ENCODE measurements at places on chromosomes 4 and X.

DNA sequence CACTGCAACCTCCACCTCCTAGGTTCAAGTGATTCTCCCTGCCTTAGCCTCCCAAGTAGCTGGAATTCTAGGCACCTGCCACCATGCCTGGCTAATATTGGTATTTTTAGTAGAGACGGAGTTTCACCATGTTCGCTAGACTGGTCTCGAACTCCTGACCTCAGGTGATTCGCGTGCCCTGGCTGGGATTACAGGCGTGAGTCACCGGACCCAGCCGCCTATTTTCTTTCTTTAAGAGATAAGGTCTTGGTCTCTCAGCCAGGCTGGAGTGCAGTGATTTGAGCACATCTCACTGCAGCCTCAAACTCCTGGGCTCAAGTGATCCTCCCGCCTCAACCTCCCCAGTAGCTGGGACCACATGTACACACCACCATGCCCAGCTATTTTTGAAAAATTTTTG lies 166.5 kb downstream of the DHRSX start:
- DNase-seq = no peak

DNA sequence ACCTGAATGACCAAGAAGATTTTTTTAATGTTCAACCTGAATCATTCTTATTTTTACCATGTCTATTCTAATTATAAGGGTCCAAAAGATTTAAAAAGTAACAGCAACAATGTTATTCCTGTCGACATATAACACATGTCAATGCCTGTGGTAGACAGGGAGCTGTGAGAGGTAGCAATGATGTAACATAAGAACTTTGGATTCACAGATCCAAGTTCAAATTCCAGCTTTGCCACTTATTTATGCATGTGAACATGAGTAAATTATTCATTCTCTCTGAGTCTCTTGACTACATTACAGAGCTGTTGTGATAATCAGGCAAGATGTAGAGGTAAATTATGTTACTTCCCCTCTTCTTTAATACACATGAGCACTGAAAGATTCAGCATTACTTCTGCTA lies 54.5 kb downstream of the KLHL8 start:
- no peak for DNase-seq

DNA sequence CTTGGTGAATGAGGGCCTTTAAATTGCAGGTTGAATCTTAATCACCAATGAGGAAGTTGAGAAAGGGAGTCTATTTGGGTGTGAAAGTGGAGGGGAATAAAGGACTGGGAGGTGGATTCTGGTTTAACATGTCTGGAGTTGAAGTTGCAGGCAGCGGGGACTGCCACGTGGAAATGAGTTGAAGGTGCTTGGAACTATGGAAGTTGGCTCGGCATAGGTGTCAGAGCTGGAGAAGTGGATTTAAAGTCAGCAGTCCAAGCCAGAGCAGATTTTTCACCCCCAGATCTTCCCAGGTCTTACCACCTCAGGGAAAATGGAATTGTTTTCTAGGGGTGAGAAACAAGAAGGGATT lies 44.9 kb downstream of the TIGD4 start:
- DNase-seq = no peak

- DNase-seq = no peak
Measured at GRCh38 chrX:73215246-73215645, 595 bp upstream of the NAP1L2 start.

DNA sequence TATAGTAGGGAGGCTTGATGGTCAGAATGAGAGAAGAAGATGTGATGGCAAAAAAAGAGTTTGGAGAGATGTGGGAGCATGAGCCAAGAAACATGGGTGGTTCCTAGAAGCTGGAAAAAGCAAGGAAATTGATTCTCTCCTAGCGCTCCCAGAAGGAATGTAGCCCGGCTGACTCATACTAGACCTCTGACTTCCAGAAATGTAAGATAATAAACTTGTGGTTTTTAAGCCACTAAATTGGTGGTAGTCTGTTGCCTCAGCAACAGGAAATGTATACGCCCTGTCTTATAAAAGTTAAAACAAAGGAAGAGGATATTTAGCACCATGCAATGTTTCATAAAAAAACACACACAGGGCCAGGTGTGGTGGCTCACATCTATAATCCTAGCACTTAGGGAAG lies 182.7 kb upstream of the PCDH7 start:
- no peak for DNase-seq

GRCh38 chr4:4663028-4663427 lies 121.2 kb upstream of the STX18 start:
- DNase-seq = no peak

DNA sequence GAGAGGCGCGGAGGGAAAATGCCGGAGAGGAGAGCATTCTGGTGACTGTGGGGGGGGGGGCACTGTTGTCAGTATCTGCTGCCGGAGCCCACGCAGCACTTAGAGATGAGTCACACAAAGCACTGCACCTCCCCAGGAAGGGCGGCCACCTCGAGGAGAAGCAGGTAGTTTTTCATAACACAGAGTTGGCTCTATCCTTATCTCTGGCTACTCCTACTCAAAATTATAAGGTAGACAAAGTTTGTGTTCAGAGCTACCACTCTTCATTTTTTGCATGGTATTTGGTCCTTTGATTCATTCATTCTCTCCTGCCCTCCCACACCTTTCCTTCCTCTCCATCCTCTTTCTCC lies 76.2 kb upstream of the SCOC start:
- DNase-seq = no peak

- no peak for DNase-seq
Measured at GRCh38 chr4:150358691-150359090, 223.3 kb upstream of the MAB21L2 start.

GRCh38 chrX:48487362-48487798 lies 11.4 kb downstream of the FTSJ1 start:
- no peak for DNase-seq

- no peak for DNase-seq
Measured at GRCh38 chrX:79412166-79412565, 45.0 kb upstream of the ITM2A start.

GRCh38 chrX:40809210-40809609 lies 73.9 kb upstream of the MED14 start:
- no peak for DNase-seq

GRCh38 chr4:168487282-168488035 lies 7.2 kb upstream of the DDX60L start:
- no peak for DNase-seq

DNA sequence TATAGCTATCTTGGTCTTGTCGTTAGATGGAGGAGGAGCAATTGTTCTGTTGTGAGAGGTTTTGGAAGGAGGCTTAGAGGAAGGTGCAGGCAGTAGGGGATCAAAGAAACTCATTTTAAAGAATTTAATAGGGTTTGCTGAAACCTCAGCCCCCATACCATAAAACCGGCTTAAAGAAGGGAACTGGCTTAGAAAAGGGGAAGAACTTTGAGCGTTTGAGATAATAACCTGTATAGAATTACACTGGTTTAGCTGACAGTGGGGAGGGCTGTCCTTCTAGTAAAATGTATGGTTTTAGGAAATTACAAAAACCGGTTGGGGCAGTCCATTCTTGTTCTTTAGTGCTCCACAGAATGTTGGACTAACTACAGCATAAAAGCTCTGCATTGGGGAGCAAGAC lies 128.1 kb downstream of the KDM6A start:
- DNase-seq = no peak

- DNase-seq = no peak
Measured at GRCh38 chr4:33090910-33091309, 2370.7 kb downstream of the PCDH7 start.

DNA sequence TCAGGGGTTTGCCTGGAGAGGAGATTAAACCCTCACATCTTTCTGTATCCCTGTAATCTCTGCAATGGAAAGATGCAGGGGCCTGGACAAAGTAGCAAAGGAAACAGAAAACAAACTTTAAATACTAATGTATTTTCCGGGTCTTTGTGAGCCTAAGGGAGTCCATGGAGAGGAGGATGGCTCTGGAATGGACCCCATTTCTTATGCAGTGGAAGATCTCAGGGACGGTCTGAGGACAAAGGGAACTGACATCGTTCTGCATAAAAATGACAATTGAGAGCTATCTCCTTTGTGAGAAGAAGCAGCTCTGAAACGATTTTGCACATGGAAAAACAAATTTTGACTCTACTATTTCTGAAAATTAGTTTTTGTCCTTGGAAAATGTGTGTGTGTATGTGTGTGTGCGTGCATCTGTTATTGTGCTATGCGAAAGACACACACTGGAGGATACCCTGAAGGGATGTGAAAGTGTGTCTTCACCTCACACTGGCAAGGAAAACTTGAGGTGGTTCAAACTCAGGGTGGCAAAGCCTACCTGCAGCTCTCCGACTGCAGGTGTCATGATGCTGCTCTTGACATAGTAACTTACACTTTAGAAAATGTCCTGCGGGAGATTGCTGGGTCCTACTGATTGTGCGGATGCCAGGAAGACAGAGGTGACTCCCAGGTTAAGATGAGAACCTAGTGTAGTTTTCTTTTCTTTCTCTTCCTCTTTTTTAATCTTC lies 126.4 kb upstream of the JADE1 start:
- DNase-seq = no peak

- no peak for DNase-seq
Measured at GRCh38 chr4:1191621-1192020, 19.2 kb upstream of the SPON2 start.

- DNase-seq = no peak
Measured at GRCh38 chr4:74534936-74535335, 90.0 kb downstream of the AREG start.

DNA sequence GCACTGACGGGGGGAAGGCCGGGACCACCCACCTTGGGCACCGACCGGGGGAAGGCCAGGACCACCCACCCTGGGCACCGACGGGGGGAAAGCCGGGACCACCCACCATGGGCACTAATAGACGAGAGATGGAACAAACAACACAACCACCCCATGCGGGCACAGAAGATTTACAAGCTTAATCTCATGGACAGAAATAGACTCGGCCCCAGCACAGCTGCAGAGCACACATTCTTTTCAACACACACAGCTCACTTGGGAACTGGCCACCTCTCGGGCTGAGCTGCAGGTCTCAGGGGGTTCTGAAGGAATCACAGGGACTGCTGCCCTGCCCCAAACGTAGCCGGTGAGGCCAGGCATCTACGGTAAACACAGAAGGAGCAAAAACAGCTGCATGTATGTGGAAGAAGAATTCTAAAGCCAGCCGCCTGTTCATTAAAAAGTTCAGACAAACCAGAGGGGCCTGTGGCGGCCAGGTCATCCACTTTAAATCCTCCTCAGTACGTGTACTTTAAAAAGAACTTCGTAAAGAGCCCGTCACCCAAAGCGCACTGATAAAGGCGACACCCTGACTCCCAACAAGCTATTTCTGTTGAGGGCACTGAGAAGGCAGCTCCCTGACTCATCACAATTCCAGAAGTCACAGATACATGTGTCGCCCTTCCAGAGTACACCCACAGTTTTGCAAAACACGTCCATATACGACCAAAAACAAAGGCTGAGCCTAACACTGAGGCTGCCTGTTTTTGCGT lies 17.7 kb downstream of the PPP2R3B start:
- DNase-seq = no peak

DNA sequence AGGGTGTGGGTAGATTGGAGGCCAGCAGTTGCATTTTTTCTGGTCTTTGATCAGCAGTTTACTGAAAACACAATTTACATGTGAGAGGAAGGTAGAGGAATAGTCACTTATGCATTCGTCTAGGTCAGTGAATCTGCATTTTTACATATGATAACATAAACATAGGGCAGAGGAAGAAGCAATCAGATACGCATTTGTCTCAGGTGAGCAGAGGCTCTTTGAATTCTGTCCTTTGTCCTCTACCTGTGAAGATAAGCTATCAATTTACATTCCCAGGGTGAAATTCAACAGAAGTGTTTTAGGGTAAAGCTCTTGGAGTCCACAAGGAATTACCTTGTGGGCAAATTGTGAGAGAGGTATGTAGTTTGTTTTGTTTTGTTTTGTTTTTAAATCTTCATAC lies 306.5 kb downstream of the MAGEB5 start:
- no peak for DNase-seq

GRCh38 chr4:77203380-77204197 lies 46.6 kb downstream of the CCNG2 start:
- peak; percentile 26 for DNase-seq

DNA sequence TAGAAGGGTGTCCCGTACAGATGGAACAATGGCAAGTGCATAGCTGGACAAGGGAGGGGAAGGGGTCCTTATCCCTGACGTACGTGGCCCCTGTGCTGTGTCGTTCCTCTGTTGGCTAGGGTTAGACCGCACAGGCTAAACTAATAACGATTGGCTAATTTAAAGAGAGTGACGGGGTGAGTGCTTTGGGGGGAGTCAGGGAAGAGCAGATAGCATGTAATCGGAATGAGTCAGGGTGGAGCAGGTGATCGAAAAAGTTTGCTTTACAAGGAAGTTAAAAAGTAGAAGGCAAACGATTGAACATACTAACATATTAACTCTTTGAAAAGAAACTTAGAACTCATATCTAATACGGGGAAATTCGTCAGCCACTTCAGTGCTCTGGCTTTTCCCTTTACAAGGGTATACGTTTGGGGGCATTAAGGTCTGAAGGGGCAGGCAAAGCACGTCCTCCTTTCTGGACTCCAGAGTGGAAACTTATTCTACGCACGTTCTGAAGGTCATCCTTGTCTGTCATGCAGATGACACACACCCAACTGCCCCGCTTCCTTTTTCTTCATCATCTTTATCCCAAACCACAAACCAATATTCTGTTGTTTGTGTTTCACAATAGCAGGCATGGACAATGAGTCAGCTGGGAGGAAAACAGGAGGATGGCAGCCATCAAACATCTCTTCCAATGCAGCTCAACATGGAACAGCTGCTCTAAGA lies 10.2 kb upstream of the CRLF2 start:
- no peak for DNase-seq

DNA sequence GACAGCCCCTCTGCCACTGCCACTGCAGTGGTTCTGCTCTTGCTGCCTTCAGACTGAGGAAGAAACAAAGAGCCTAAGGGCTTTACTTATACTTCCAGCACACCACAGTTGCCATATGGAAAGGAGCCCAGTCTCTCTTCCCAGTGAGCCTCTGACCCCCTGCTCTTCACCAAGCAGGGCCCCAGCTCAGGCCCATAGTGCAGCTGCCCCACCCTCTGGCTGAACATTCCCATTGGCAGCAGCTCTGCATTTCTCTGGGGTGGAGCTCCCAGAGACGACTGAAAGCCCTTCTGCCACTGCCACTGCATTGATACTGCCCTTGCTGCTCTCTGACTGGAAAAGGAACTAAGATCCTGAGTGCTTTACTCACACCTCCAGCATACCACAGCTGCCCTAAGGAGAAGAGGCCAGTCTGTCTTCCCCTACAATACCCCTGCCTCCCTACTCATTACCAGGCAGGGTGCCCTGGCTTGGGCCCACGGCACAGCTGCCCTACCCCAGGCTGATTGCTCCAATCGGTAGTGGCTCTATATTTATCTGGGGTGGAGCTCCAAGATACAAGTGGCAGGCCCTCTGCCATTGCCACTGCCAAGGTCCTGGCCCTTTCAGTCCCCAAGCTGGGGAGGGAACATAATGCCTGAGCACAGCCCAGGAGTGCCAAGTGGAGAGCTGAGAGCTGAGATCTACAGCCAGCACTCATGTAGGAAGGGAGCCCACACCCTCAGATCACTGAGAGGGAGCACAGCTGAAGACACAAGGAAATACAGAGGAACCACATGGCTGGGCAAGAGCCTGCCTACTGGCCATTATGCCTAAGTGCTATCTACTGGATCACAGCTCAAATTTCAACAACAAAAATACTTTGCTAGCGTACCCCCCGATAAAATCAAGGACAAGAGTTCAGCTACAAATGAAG lies 36.0 kb downstream of the AWAT2 start:
- no peak for DNase-seq
